Smooth muscle cell of the pulmonary artery (primary cell): ENCODE measurements at places on chromosomes 12 and 14. TPM values are rescaled to one million over a fixed set of nuclear protein-coding genes. Genes with fewer than 3 reads are reported as not detected.

Gene SLC4A8
- 1.6 and 5.4 TPM in 2 replicates for total RNA-seq

Gene CLEC14A
- 0.33 and 0.69 TPM in 2 replicates for total RNA-seq

Gene CPM
- 3.7 and 5.9 TPM in 2 replicates for total RNA-seq

Gene SIX6
- total RNA-seq: not detected in 2 replicates

Gene MAP1LC3B2
- 0.52 and 0.89 TPM in 2 replicates for total RNA-seq

Gene ITGA5
- 589 and 1,116 TPM in 2 replicates for total RNA-seq

Gene ZNF641
- 11.8 and 12.2 TPM in 2 replicates for total RNA-seq

Gene SERPINA12
- not detected in 2 replicates for total RNA-seq

Gene FAM216A
- total RNA-seq: 11.9 and 17.3 TPM in 2 replicates

Gene LRP1-AS
- total RNA-seq: 0.20 TPM in 1 of 2 replicates, not detected in the other

Gene HIF1A
- total RNA-seq: 421 and 464 TPM in 2 replicates

Gene INHBE
- total RNA-seq: 2.0 and 2.1 TPM in 2 replicates

Gene CEBPE
- not detected in 2 replicates for total RNA-seq

Gene NINJ2
- total RNA-seq: 0.20 and 1.0 TPM in 2 replicates

Gene GSC
- 0.46 TPM in 1 of 2 replicates, not detected in the other for total RNA-seq

Gene TAS2R19
- 5.1 and 9.1 TPM in 2 replicates for total RNA-seq

Gene APOF
- total RNA-seq: not detected in 2 replicates

Gene PROX2
- total RNA-seq: not detected in 2 replicates

Gene SDS
- total RNA-seq: not detected in 2 replicates
